ENCODE measurements at places on chromosomes 7 and 10.

DNA sequence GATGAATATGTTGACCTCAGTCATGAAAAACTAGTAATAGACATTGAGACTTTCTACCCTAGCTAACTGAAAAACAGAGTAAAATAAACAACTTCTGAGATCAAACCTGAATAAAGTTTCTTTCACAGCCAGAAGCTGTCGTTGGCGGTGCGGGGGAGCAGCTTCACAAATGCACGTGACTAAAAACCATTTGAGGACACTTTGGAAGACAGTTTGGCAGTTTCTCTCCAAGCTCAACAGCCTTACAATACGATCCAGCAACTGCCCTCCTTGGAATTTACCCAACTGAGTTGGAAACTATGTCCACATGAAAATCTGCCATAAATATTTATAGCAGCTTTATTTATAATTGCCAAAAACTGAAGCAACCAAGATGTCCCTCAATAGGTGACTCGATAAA, 63.1 kb downstream of the CYTH3 start:
- no peak for DNase-seq

DNA sequence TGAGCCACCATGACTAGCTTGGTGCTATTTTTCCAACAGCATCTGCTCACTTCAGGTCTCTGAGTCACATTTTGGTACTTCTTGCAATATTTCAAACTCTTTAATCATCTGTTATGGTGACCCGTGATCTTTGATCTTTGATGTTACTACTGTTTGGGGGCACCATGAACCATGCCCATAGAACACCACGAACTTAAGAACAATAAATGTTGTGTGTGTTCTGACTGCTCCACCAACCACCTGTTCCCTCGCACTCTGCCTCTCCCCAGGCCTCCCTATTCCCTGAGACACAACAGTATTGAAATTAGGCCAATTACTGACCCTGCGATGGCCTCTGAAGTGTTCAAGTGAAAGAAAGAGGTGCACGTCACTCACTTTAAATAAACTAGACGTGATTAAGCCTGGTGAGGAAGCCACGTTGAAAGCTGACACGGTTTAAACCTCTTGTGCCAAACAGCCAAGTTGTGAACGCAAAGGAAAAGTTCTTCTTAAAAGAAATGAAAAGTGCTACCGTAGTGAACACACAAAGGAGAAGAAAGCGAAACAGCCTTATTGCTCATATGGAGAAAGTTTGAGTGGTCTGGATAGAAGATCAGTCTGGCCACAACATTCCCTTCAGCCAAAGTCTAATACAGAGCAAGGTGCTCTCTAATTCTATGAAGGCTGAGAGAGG, 27.2 kb upstream of the ATP6V0A4 start:
- no peak for DNase-seq

GRCh38 chr10:30990971-30991646, 40.6 kb downstream of the ZNF438 start:
- no peak for DNase-seq

GRCh38 chr10:126504063-126504760, 115.9 kb upstream of the ADAM12 start:
- peak; percentile 31 for DNase-seq

DNA sequence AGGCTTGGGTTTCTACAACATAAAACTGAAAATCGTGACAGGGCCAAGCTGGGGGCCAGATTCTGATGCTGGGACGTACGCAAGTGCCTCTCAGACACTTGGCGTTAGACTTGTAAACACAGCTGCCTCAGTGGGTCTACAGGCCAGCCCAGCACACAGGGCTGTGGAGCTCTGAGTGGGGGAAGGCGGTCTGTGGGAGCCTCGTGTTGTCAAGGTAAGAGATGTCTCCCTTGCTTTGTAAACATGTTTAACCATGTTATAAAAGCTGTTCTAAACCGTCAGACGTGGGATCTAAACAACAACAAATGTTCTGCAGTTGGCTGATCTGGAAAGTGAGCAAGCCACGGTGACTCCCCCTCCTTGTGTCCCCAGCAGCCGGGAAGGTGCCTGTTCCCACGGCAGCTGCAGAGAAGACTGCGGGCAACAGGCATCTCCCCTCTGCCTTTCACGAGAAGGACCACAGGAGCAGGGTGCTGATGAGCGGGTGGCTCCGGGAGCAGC, 67.8 kb downstream of the ZRANB1 start:
- DNase-seq: no peak

GRCh38 chr7:92916770-92917224, 80.4 kb upstream of the CDK6 start:
- no peak for DNase-seq

DNA sequence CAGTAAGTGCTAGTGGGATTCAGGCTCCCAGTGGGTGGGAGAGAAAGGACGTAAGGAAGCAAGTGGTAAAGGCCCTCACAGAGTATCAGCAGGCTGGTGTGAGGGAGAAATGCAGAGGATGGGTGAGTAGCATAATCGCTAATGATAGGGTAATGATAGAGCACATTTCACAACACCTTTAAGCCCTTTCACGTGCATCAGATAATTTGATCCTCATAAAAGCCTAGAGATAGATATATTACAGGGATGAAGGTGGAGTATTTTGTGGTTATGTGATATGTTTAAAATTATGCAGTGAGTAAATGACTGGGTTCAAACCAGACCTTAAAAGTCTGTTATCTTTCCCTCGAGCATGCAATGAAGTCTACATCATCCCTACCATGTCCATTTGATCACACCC, 10.3 kb downstream of the LEP start:
- DNase-seq: no peak

DNA sequence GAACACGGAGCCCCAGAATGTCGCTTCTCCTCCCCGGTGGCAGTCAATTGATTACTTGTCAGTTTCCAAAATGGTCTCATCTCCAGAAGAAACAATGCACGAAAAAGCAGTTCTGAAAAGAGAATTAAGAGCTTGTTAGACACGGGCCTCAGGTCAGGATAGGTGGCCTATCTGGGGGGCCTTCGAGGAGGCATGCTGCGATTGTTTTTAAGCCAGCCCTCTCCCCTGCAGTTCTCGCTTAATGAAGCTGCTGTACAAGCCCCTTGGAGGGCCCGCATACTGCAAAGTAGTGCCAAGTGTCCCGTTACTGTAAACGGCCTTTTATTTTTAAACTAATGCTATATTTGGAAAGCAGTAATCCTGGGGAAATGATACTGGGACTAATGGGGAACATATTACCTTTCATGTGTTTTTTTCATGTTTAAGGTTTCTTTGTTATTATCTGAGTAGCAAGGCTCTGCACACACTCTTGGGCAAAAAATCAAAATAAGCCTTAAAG, 114.8 kb upstream of the TCF7L2 start:
- no peak for DNase-seq

- DNase-seq: no peak
Measured at GRCh38 chr10:73865107-73865458, 9.3 kb downstream of the CAMK2G start.

GRCh38 chr7:101929256-101929655, 111.8 kb downstream of the CUX1 start:
- DNase-seq: no peak

DNA sequence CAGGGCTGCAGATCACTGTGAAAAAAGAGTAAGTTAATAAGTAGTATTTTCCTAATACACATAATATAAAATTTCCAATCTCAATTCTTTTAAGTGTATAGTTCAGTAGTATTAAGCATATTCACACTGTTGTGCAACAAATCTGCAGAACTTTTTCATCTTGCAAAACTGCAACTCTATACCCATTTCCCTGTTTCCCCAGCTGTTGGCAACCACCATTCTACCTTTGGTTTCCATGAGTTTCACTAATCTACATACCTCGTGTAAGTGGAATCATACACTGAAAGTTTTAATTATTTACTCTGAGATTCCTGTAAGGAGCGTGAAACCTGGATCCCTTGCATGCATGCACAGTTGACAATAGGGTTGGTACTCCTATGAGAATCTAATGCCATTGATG, 155.4 kb downstream of the ZPBP start:
- DNase-seq: no peak

- no peak for DNase-seq
Measured at GRCh38 chr7:73887762-73888161, 26.8 kb downstream of the TMEM270 start.

GRCh38 chr10:121385136-121385535, 213.1 kb downstream of the FGFR2 start:
- no peak for DNase-seq

GRCh38 chr7:79820387-79820786, 314.2 kb upstream of the GNAI1 start:
- peak; percentile 29 for DNase-seq

- DNase-seq: no peak
Measured at GRCh38 chr10:58431903-58432302, 46.7 kb downstream of the TFAM start.

- DNase-seq: no peak
Measured at GRCh38 chr10:67836488-67836887, 1.5 kb downstream of the DNAJC12 start.

DNA sequence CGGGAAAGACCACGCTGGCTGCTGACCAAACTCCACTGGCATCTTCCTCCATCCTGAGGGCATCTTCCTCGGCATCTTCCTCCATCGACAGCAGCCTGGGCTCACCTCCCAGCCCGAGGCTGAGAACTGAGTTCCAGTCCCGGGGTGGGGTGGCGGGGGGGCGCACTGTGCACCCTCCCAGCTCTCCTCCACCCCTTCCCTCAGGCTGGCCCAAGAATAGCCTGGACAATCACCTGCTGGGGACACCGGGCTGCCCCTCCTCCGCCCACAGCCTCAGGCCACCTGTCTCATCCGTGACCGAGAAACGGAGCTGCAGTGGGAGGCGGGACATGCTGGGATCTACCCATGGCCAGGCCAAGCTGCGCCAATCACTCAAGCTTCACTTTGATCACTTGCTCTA, 37.2 kb downstream of the DIP2C start:
- DNase-seq: no peak

DNA sequence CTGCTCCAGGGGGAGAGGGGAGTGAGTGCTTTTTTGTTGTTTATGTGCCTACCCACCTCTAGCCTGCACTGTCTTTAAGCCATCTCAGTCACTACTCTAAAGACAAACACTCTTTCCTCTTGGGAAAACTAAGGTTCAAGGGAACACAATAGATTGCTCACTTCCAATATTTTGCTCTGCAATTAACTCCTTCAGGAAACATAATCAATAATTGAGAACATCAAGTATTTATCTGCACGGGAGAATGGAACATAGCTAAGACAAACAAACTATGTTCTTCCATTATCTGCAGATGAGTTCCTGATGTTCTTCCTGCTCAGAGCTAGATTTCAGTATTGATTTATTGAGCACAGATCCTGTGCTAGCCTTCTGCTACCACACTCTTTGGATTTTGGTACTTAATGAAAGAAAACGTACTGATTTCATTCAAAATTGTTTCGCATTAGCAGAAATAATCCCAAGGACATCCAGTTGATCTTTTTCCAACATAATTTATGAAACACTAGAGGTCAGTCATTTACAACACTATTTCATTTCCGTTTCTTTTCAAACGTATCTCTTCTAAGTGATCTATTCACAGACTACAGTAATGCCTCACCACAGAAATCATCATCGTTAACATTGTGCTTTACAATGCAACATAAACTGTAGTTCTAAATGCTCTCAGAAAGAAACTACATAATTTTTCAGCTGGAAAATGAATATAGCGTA, 8.3 kb downstream of the NEBL start:
- DNase-seq: no peak

DNA sequence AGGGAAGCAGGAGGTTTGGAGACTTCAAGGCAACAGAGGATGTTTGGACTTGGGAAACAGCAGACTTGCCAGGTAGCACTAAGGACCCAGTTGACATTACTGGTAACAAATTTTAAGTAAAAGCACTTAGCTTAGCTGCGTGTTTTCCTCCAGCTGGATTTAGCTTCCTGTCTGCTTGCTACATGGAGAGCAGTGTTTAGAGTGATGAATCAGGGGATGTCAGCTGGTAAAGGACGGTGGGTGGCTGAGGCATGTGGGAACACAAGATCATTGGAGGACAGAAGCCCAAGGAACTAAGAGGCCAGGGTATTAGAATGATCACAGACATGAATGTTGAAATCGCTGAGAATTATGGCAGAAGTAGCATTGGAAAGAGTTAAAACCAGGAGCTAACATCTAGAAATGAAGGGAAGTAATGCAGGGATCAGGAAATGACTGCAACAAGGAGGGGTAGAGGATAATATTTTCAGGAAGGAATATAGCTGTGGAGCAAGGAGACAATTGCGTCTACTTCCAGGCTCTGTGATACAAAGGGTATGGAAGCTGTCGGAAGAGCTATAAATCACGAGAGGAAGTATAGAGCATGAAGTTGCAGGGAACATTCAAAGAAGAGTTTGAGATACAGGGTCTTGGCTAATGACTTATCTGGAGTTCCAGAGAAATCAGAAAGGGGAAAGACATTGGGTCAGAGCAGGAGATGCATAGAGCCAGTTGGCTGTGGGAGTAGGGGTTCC, 34.4 kb downstream of the CALD1 start:
- DNase-seq: no peak

DNA sequence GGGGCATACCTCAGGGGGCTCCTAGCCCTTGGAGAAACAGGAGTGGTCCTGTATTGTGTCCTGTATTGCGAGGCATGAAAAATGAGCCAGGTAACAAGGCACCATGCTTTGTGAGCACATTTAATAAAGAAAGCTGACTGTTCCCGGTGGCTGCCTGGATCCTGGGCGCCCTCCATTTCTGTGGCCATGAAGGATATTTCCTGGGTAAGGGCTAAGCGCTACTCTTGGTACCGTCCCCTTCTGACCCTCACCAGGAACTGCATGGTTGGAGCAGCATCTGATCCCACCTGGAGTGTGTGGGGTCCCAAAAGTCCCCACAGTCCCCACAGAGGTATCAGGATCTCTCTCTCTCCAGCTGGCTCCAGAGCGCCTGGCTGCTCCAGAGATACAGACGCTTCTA, 139.5 kb downstream of the MAPK8 start:
- no peak for DNase-seq

DNA sequence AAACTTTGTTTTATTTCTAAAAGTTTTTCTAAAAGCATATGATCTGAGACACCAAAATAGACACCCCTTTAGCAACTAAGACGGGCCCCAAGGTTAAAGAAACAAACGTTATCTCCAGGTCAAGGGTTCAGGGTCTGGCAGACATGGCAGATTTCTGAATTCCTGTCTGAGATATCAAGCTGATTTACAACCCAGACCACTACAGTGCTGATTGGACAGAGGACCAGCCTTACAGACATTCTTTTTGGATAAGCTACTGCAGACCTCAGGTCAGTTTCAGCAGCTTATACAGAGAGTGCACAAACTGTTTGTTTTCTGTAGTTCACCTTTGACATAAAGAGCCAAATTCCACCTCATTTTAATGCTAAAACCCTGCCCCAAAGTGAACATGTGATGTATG, 34.8 kb downstream of the SVOPL start:
- no peak for DNase-seq

GRCh38 chr7:78510580-78511188, 712.1 kb downstream of the PHTF2 start:
- no peak for DNase-seq

DNA sequence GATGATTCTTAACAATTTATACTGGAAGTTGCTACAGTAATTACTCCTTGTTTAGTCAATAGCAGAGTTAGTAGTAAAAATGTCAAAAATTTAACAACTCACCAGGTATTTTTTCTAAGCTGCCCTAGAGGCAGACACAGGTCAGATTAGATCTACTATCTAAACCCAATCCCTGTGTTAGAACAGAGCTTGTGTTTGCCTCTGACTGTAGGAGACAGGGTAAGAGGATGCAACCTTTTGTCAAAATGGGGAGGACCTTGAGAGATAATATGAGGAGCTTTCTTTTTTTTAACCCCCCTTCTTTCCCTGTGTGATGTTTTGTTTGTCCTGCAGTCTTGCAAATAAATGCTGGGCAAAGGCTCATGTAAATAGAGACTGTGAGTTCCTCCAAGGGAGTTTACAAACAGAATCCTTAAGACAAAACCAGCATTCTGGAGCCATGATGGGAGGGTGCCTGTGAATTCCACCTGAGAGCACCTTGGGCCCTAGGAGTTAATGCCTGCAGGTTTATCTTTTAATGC, 353.1 kb downstream of the GATA3 start:
- DNase-seq: no peak

Measured in caudate nucleus (tissue), 63 donors.